ENCODE measurements at places on chromosomes 7 and 10.
A peak's percentile ranks its signal among the peaks of the same experiment; 100 is the strongest.

DNA sequence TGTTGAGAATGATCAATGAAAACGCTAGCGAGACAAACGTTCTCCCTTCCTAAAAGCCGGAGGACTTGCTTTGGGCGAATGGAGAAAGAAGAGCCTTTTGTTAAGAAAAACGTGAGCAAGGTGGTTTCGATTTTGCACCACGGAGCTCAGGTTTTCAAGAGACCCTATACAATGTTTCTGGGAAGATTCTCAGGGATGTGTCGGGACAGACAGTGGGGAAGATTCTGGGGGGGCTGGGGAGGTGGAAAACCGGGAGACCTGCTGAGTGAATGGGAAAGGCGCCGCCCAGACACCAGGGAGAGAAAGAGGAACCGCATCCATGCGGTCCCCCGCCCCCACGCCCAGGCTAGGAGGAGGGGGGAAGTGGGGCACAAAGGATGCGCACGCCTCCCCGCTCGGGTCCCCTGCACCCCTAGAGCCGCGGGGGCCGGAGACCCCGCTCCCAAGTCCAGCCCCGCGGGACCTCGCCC is 745 bp downstream of the YWHAG start:
- no peak for DNase-seq

DNA sequence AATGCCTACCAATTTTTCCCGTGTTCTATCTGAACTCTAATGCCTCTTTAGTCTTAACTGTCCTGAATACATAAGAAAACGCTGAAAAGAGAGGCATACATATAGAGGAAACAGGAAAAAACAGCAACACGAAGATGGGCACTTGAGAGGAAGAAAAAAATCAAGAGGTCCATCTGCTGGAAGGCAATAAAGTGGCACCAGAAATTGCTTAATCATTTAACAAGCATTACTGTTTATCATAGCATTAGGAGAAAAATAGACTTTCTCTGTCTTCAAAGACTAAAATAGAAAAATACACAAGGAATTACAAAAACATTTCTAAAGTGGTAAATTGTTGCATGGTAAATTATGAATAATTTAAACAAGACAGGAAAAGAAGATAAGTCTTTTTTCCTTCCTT is 35.0 kb downstream of the NSUN6 start:
- DNase-seq = no peak

DNA sequence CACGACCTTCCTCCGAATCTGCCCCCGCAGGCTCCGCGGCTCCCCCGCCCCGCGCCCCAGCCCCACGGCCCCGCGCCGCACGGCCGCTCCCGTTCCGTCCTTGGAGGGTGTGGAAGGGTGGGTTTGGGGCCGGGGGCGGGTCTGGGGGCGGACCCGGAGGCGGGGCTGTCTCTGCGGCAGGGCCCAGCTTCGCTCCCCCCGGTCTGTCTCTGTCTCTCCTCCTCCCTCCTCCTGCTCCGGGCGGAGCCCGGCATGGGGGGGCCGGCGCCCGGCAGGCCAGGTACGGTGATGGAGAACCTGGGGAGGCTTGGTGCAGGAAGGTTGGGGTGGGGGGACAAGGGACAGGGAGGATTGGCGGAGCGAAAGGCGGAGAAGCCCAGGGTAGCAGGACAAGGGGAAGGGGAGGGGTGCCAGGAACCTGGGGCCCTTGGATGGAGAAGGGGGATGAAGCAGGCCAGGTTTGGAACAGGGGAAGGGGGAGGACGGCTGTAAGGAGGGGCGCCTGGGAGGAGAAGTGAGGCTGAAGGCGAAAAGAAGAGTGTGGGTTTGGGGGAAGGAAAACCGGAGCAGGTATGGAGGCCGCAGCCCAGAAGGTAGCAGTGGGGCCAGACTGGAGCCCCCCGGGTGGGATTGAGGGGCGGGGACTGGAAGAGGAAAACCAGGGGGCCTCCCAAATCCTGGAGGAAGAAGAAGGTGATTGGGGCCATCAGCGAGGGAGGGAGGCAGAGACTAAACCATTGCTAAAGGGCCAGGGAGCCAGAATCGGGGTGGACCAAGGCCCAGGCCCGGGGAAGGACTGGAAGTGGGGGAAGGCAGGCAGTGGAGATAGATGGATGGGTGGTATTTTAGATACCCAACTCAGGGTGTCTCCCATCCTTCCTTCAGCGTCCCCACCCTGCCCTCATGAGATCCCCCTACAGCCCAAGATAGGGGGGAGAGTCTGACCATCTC is at the start of gene NYAP1:
NYAP1 (plus strand) TSS at position 206 of the 951 bp plus-strand sequence. CDS start 1,385 bp downstream, outside the sequence.
- DNase-seq = no peak

DNA sequence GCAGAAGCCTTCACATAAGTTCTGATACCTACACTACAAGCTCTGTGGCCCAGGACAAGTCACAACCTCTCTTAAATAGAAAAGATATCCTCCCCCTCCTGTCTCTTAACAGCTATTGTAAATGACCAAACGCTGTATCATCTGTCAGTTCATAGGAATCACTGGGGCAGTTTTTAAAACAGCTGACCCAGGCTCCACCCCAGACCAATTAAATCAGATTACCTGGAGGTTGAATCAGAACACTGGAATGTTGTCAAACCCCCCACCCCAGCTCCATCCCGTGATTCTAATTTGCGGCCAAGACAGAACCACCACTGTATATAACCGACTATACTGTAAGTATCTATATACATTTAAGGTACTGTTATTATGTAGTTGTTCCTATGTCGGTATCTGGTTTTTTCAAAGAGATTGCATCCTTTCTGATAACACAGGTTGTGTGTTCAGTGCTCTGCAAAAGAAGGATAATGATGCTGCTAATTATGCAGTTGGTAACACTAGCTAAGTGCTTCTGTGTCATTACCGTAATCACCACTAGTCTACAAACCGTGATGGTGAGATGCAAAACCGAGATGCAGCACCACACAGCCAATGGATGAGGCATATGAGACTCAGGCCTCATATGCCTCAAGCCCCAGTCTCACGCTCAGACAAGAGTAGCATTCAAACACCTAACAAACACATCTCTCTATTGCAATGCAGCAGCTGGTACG is 47.4 kb downstream of the TNS3 start:
- DNase-seq = no peak

- no peak for DNase-seq
These were observed 80.5 kb downstream of the ELAPOR2 start for GRCh38 chr7:86978808-86979506.

DNA sequence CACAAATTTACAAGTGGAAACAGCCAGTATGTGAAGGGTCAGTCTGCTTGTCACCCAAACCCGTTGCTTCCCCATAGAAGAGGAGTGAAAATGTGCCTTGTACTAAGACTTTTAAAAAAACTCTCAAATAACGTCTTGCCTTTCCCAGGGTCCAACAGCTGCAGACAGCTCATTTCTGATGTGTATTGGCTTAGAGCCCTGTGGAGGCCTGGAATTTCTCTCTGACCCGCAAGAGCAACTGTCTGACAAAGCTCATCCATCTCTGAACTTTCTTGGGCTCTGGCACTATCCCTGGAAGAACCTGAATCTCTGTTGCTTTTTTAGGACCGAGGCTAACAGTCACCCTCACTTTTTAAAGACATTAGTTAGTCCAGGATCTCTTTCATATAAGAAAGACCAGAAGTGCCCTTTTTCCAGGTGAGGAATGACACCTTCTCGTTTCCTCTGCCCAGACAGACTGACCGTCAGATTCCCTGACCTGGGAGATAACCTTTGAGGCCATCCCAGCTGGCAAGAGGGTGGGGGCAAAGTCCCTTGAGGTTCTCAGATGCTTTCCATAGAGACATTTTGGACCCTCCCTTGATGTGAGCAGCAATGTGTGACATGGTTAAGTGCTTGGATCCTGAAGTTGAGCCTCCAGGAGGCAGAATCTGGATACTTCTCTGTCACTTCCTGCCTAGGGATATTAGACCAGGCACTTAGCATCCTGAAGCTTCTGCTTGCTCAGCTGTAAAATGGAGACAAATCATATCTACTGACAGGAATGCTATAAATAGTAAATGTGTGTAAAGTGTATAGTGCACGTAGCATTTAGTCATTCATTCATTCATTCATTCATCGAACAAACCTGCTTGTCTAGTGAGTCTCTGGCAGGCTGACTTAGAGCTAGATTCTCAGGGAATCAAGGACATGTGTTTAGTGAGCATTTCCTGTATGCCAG is 4.5 kb upstream of the NODAL start:
- DNase-seq = peak; percentile 62

DNA sequence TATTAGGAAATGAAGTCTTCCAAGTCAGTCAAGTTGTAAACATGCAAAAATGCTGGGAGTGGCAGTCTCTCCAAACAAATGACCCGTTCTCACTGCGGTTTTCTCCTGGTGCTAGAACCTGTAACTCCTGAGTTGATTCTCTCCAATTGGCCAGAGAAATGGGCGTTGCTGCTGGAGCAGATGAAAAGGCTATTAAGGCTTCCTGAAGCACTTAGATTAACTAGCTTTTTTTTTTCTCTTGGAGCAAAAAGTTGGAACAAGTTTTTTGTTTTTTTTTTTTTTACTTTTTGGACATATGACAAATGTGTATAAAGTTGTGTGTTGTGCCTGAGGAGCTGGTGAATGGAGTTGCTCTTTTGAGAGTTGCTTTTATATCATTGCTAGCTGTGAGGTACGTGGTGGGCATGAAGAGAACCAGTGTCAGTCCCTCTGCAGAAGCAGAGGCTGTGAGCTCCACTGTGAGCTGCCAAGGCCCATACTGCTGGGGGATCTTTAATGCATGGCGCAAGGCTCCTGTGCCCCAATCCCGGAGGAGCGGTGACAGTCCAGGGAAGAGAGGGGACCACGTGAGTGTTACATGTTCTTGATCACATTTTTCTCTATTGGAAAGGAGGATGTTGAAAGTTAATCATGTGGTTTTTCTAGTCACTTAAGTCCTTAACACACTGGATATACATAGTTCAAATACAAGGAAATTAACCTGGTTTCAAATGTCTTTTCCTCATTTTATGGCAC is 393.6 kb upstream of the GALNT17 start:
- peak; percentile 62 for DNase-seq

- no peak for DNase-seq
These were observed 9.4 kb upstream of the KNDC1 start for GRCh38 chr10:133150656-133151055.

GRCh38 chr7:75866489-75867389 is 12.1 kb upstream of the RHBDD2 start:
- peak; percentile 63 for DNase-seq

- no peak for DNase-seq
These were observed 117.0 kb upstream of the RET start for GRCh38 chr10:42959833-42960232.

GRCh38 chr7:95004618-95005247 is 97.3 kb downstream of the PPP1R9A start:
- DNase-seq = no peak

- no peak for DNase-seq
These were observed 14.7 kb downstream of the KCTD7 start for GRCh38 chr7:66643395-66643794.

DNA sequence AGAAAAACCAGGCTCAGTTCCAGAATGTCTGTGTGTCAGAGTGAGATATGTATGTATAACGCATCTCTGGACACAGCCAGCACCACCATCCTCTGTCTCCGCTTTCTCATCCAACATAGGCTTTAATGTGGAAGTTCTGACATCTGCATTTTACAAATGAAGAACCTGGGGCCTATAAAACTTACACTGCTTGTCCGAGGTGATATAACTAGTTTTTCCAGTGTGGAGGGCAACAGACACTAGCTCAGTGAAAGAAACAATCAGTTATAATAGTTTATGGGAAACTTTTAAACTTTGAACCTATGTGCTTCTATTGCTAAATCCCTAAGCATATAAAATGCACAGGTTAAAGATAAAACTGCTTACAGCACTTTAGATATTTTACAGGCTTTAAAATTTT is 208.7 kb downstream of the CRPPA start:
- DNase-seq = no peak

- DNase-seq = peak; percentile 66
These were observed 43.5 kb upstream of the CACUL1 start for GRCh38 chr10:118798231-118798662.

GRCh38 chr7:33705333-33705833 is 200.0 kb upstream of the BMPER start:
- no peak for DNase-seq

DNA sequence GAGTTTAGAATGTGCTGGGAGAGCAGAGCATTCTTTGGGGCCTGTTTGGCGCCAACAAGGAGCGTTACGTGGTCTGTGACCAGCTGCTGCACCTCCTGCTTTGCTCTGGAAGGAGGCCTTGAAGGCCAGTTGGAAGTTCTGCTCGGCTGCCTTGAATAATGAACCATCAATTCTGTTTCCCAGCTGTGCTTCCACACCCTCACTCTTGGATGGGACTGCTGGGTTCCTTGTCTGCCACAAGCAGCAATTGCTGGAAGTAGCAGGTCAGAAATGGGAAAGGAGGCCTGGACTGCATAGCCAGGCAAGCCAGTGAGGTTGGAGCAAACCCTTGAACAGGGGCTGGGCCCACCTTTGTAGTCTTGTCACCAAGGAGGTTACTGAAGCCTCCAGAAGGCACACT is 86.6 kb upstream of the INSYN2A start:
- no peak for DNase-seq

GRCh38 chr7:155593461-155594162 is 47.3 kb upstream of the CNPY1 start:
- no peak for DNase-seq

GRCh38 chr10:66006411-66006810 is 919.4 kb upstream of the LRRTM3 start:
- no peak for DNase-seq

- peak; percentile 70 for DNase-seq
These were observed 5.2 kb downstream of the PHYHIPL start for GRCh38 chr10:59181668-59182067.

DNA sequence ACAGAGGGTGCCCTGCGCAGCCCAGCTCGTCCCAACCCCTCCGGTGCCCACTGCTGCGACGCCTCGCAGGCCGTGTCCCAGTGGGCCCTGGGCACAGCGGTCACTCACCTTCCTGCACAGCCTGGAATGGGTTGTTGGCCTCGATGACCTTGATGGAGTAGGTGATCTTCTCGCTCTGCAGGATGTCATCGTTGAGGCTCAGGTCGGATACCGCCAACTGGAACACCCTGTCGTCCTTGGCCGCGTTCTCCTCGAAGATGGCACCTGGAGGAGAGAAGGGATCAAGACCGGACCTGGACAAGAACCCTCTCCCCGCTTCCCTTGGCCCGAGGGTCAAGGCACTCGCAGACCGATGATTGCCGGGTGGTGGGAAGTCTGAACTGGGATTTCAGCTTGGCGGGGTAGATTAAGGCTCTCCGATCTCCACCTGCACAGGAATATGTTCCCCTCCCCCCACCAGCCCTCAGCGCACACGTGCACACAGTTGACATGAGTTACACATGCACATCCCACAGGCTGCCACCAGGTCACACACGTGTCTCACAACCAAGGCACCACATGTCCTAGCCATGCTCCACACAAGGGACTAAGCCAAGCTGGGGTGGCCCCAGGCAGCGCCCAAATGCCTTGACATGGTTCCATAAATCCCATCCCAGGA is 2.6 kb downstream of the GRID1 start:
- no peak for DNase-seq

DNA sequence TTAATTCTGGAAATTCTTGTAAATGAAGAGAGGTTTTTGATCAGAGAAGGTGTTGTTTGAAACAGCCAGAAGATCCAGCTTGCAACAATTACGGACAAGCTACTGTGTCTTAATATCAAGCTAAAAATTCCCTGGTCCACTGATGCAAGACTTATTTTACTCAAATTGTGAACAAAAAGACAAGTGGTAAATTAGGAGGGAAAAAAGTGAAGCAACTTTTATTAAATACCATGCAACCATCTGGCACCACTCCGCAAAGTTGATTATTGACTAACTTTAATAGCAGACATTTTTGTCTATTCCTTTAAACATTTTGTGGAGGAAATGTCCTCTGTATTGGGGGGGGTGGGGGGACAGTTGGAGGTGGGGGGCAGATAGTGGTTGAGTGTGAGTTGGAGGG is 5.1 kb upstream of the CAV2 start:
- peak; percentile 30 for DNase-seq

GRCh38 chr7:104931181-104931781 is 82.7 kb upstream of the KMT2E start:
- no peak for DNase-seq

- no peak for DNase-seq
These were observed 405.6 kb downstream of the KCNMA1 start for GRCh38 chr10:77231884-77232610.

Data from AG10803 (cell line).